ENCODE measurements at places on chromosomes 5 and 9.

GRCh38 chr9:91896513-91897121, 53.4 kb downstream of the ROR2 start:
- DNase-seq, result peak; percentile 38

DNA sequence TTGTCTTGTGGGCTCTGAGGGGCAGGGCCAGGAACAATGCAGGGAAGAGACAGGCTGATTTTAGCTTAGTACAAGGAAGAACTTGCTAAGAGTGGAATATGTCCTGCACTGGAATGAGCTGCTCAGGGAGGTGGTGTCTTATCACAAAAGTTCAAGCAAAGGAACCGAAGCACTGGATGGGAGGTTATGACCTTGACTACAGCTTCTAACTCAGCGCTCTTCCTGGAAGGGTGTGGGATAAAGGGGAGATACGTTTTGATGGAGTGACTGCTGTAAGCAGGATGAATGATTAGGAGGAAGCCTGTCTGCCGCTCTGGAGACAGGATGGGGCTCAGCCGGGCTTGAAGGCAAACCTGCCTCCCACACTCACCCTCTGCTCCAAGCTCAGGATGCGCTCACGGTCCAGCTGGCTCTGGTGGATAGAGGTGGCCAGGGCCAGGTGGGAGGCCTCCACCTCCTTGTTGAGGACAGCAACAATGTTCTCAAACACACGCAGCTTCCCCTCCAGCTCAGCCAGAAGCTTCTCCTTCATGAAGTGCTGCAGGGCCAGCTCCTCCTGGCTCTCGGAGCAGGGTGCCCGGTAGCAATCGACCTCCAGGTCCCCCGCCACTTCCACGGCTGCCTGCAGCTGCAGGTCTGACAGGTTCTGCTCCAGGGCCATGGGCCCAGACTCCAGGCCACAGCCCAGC, 13.5 kb downstream of the TRAF1 start:
- no peak for DNase-seq

DNA sequence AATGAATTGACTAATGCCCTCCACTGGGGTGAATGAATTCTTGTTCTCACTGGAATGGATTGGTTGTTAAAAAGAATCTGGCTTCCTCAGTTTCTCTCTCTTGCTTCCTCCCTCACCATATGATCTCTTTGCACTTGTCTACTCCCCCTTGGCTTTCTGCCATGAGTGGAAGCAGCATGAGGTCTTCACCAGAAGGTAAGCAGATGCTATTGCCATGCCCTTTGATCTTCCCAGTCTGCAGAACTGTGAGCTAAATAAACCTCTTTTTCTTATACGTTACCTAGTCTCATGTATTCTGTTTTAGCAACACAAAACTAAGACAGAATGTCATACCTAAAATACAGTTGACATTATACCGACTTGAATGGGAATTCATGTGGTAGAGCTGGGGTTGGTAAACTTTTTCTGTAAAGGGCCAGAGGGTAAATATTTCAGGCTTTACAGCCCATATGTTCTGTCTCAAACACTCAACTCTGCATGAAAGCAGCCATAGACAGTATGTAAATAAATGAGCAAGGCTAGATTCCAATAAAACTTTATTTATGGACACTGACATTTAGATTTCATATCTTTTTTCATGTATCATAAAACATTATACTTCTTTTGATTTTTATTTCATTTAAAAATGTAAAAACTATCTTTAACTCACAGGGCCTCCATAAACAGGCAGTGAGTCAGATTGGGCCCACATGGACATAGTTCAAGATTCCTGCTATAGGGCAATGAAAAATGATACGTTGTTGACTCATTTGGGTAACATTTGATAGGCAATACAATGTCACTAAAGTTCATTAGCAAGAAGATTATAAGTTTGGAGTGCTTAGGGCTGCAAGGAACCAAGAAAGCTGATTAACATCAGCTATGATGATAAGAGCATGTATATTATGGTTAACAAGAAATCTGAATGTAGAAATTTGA, 79.4 kb upstream of the TLE4 start:
- peak; percentile 2 for DNase-seq

GRCh38 chr9:121607434-121608167, 43.8 kb upstream of the DAB2IP start:
- peak; percentile 70 for DNase-seq

DNA sequence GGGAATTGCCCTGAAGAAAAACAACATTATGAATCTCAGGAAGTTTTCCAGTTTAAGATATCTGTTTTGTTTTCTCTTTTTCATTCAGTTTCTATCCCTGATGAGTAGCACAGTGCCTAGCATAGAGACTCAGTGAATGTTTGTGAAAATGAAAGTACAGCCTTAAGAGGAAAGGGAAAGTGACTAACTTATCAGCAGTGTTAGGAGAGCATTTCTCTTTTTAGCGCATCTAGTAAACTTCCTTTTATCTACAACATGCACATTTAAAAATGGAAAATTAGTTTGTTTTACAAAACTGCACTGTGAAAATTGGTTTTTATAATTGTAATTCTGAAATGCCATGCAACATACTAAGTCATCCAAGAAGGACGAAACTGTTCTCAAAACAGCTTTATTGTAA, 110.8 kb downstream of the SMARCA2 start:
- no peak for DNase-seq

DNA sequence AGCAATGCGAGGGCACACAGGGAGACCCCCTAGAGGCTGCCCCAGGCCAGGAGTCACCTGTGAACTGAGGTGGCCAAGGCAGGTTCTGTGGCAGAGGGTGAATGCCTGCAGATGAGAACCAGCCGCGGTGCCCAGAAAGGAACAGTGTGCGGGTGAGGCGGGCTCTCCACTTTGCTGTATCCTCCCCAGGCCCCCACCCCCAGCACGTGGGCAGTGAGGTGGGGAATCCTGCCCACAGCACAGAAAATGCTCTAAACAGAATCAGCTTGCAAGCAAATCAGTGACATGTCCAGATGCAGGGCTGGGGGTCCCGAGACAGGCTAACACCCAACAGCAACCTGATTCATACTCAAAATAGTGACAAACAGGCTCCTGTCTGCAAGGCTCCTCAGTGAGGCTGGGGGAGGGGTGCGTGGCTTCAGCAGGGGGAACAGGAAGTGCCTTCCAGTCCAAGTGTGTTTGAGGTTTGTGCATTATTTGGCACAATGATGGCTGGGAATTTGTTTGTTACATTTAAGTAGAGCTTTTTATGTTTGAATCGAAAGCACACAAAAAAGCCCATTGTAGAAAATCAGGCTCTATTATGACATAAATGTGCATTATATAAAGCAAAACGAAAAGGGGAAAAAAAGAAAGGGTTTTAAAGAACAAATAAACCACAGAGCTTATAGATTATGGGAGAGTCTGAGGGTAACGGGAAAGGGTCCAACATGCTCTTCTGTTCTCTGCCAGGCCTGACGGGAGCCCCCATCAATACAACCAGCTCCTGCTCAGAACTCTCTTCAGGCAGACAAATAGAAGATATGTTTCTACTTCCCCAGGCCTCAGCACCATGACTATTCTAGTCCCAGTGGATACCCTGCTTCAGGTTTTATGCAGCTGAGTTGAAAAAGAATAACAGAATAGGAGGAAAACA, 201.3 kb downstream of the HSD17B3 start:
- peak; percentile 30 for DNase-seq

- DNase-seq, result peak; percentile 82
Measured at GRCh38 chr5:73625944-73626811, at the start of gene ARHGEF28. ARHGEF28 (plus strand) TSS chr5:73626196; CDS start chr5:73684852, 58,656 bp downstream.

DNA sequence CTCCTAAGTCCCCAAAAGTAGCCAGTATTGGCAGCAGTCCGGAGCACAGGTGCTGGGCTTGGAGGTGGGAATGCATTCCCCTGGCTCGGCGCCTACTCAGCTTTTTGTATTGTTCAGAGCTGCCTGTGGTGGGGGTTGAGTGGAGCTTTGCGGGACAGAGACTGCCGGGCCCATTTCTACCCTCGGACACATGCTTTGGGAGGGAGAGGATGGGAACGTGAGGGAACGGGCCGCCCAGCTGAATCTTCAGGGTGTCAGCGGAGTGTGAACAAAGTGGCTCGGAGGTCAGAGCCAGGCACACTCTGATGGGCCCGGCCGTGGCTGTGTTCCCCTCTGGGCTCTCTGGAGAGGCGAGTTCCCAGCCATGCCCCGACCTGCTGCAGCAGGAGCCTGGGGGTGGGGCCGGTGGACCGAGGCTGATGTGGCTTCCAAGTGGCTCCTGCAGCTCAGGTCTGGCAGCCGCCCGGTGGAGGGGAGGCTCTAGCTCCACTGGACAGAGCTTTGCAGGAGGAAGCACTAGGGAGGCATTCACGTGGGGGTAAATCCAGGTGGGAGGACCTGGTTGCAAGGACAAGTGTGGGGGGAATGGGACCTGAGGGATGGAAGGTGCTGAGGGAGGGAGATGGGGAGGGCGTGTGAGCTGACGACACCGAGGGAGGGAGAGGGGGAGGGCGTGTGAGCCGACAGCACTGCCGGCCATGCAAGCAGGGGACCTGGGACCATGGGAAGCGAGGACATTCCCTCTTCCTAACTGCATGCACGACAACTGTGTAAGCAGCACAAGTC, 31.1 kb upstream of the SLC6A3 start:
- no peak for DNase-seq

All from Daoy (cell line).